Muscle of leg (tissue), 16 donors: ENCODE measurements at places on chromosomes 5 and 9.

- DNase-seq: no peak
Measured at GRCh38 chr5:126969548-126969947, 60.8 kb downstream of the MARCHF3 start.

- DNase-seq: no peak
Measured at GRCh38 chr9:90898228-90898627, 96.6 kb downstream of the SYK start.

GRCh38 chr9:76086539-76086938 lies 196.1 kb downstream of the PCSK5 start:
- no peak for DNase-seq

DNA sequence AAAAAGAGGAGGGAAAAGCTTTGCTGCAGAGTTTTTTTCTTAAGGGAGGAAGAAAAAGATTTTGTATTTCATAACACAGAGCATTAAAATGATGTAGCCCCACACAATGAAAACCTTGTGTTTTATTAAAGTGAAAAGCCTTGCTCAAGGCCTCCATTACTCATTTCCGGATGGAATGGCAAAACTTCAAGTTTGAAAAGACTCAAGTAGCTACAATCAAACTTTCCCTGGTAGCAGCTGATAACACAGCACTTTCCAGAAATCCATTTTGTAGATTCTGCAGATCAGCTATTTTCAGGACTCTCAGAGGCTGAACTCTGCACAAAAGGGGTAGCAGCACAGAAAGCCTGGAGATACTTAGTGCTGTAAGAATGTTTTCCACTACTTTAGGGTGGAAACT lies 374.8 kb downstream of the NFIB start:
- DNase-seq: peak; percentile 94

DNA sequence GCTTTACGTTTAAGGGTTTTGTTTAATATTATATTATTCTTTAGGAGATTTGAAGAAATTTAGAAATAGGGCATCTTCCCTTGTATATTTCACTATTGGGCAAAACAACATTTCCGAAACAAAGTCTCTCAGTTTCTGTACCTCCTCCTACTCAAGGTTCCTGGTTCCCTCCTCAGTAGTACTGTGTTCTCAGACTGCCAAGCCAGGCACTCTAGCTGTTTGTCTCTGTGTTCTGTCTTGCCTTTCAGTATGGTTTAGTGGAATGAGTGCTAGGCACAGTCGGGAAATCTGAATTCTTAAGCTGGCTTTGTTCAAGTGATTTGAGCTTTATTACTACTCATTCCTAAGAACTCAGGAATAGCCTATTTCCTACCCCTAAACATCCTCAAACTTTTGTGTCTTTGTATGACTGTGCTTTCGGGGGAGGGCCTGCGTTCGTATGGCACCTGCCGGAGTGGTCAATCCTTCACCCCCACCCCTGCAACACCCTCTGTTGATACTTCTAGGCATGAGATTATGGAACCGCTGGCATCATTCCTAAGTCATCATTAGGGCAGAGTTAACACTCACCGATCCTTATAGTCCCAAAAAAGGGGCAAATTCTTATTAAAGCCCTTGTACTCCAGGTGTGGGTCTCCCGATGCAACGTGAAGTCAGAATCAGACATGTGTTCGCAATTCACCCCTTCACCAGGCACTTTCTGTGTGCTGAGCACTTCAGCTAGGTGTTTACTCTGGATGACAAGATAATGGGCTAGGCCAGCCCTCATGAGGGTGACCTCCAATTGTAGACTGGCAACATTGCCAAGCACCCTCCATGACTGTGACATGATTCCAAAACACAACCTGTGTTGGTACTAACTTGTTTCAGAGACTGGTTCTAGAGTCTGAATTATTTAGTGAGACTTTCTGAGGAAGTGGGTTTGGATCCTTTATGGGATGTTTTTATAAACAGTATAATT lies 24.5 kb downstream of the SNX18 start:
- DNase-seq: no peak

- peak; percentile 9 for DNase-seq
Measured at GRCh38 chr5:160643616-160644240, 208.3 kb downstream of the ATP10B start.

- DNase-seq: peak; percentile 41
Measured at GRCh38 chr9:127977884-127978647, 2.7 kb downstream of the EEIG1 start.

- DNase-seq: no peak
Measured at GRCh38 chr5:176788091-176788490, 22.3 kb upstream of the UNC5A start.

GRCh38 chr9:107308461-107308860 lies 25.4 kb downstream of the RAD23B start:
- DNase-seq: no peak

DNA sequence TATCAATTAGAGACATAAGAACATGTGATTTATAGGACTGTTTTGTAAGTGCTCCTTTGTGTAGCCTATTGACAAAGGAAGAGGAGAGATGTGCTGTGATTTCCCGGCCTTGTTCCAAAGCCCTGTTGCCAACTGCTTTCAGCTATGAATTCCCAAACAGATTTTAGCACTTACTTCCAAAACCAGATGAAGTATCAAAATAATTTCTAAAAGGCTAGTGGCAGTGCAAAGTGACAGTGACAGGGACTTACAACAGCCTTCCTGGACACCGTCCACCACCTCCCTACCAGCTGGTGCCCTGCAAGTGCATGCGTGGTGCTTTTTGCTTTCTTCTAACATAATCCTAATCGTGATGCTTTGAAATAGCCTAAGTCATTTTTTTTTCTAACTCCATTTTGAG lies 254.1 kb upstream of the ACTBL2 start:
- peak; percentile 59 for DNase-seq

DNA sequence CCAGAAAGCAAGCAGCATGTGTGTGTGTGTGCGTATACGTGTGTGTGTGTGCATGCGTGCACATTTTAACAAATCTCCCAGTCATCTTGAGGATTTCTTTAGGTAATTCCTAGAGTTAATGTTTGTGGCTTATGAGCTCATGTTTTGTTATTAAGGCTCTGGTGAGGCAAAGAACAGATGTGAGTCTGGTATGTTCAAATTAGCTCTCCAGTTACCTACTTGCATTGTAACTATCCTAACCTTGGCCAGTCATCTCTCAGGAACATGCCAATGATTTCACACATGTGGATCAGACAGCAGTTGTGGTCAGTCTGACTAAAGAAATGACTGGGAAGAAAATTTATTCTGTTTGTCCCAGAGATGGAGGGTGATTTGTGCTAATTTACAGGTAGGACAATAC lies 163.1 kb downstream of the IZUMO3 start:
- peak; percentile 52 for DNase-seq

GRCh38 chr5:1101961-1102713 lies 9.7 kb downstream of the SLC12A7 start:
- peak; percentile 76 for DNase-seq

GRCh38 chr5:155807884-155808576 lies 518.9 kb upstream of the SGCD start:
- peak; percentile 27 for DNase-seq

DNA sequence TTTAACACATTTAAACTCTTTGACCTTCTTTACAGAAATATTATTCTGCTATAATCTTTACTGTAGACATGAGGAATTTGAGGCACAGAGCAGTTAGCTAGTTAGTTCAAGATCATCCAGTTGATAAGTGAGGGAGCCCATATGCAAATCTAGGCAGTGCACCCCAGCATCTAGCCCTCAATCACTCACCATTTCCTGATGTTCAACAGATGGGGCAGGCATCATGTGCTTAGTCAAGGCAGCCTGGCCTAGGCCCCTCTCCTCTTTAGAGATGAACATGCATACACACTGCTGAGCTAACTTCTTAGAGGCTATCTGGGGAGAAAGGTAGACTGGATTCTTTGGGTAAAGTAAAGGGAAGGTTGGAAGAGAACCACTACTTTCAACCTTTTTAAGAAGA lies 206.8 kb upstream of the SLC24A2 start:
- no peak for DNase-seq

GRCh38 chr9:114893221-114894010 lies 37.0 kb downstream of the TNFSF8 start:
- DNase-seq: no peak

GRCh38 chr5:149130121-149130914 lies 11.0 kb upstream of the ABLIM3 start:
- no peak for DNase-seq

GRCh38 chr9:70113403-70114022 lies 69.9 kb downstream of the MAMDC2 start:
- peak; percentile 71 for DNase-seq

DNA sequence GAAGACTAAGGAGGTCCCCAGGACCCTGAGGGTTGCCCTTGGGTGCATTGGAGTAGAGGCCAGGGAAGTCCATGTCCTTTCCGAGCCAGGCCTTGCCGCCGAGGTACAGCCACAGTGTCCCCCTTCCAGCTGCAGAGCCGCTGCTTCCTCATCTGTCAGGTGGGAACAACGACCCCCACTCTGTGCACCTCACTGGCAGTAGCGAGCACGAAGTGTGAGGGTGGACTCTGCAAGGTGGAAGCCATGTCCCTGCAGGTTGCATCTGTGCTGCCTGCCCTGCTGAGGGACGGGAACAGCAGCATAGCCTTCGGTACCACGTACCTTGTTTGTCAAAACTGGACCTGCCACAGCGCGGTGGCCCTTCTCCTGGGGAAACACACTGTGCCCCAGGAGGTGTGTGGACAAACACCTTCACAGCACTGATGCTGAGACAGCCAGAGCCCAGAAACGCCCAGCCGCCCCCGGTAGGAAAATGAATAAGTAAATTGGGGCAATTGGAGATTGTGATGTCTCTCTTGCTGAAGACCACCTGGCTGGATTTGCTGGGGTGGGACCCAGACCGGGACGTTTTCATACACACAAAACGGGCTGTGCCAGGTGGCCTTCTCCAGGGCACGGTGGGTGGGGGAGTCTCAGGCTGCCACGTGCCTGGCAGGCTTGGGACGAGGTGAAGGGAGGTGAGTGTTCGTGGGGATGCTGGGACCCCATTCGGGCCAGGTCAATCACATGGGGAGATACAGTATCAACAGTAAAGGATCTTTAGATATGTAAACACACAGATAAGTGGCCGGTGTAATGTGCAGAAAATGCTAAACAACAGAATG lies 157.3 kb downstream of the RXRA start:
- DNase-seq: no peak

- no peak for DNase-seq
Measured at GRCh38 chr9:116796669-116797068, 109.6 kb downstream of the TRIM32 start.

GRCh38 chr5:154524181-154524580 lies 46.2 kb upstream of the HAND1 start:
- no peak for DNase-seq

- no peak for DNase-seq
Measured at GRCh38 chr9:24625097-24625496, 79.4 kb upstream of the IZUMO3 start.

GRCh38 chr9:33388110-33388994 lies 14.0 kb downstream of the AQP7 start:
- DNase-seq: no peak

- peak; percentile 78 for DNase-seq
Measured at GRCh38 chr9:9124616-9125015, 1325.0 kb upstream of the DMAC1 start.

DNA sequence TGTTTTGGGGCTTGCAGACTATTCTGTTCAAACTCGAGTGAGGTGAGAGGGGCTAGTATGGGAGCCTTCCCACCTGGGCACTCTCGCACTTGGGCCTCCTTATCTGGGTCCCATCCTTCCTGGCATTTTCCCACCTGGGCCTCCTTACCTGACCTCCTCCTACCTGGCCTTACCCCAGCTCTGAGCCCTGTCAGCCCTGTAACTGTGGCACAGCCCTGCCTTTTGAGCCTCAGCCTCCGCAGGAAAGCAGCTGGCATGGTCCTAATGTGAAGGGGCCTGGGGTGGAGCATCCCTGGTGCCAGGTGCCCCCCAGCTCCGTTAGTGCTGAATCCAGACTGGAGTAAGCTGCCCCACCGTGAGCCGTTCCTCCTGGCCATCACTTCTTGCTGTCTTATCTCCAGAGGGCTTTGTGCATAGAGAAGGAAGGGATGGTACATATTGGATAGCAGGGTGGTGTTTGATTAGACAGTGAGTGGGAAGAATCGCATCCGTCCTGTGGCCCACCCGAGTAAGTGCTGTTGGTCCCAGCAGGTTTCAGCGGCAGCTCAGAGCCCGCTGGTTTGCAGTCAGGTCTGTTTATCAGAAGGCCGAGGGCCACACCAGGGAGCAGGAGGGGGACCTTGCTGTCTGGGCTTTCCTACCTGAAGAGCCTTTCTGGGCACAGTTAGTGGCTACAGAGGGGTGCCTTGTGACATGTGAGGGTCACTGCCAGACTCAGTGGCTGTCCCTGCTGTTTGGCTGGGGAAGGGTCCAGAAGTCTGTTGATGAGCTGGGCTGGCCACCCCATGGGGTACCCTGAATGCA lies 76.5 kb downstream of the WNK2 start:
- DNase-seq: no peak

DNA sequence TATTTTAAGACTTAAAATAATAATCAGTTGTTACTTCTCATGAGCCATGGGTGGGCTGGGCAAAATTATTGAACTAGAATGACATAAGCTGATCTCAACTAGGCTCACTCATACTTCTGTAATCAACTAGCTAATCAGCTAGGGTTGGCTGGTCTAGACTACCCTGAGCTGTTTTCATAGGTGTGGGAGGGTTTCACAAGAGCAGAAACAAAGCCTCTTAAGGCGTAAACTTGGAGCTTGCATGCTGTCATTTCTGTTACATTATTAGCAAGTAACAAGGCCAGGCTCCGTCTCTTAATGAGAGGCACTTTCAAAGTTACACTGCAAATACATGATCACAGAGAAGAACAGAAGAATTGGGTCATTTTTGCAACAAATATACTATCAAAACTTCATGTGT lies 57.2 kb upstream of the GHR start:
- DNase-seq: no peak

GRCh38 chr9:78030296-78030552 lies 1.4 kb downstream of the GNAQ start:
- peak; percentile 50 for DNase-seq

DNA sequence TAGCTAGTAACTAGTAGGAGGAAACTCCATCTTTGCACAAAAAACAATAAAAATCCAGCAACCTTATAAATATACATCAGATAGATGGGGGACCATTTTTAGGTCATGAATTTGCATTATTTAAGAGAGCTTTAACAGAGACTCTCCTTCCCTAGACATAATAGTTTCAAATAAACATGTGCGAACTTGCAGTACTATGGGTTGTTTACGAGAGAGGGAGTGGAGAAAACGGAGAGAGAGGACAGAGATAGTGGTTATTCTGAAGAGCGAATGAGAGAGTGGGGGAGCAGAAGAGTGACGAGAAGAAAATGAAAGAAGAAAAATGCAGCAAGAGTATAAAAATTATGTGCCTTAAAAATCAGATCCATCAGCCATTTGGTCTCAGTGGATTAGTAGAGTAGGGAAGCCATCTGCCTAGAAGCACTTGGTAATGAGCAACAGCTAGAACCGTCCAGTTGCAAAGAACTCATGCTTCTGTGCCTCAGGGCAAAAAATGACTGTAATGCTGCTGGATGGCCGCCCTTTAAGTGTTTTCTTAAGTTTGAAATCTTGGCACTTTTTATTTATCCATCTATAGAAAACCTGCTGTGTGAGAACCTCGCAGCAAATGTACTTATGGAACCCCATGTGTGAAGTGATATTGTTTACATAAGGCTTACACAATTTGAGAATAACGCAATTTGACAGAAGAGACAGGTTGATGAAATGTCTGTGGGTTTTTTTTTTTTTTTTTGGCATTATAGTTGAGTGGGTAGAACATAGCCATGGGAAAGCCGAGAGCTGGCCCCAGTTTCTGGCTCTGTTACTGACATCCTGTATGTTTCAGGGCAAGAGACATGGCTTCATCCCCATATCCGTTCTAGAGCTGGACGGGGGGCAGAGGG lies 95.6 kb upstream of the ZNF608 start:
- no peak for DNase-seq

- no peak for DNase-seq
Measured at GRCh38 chr5:53783624-53784228, 223.3 kb downstream of the NDUFS4 start.
